ENCODE measurements at places on chromosomes 1 and 21.

- no peak for DNase-seq
Observed at GRCh38 chr21:42796327-42797062, 82.8 kb downstream of the WDR4 start.

GRCh38 chr1:183847641-183848040, 42.7 kb downstream of the RGL1 start:
- DNase-seq, result no peak

GRCh38 chr1:178684542-178685000, 40.5 kb upstream of the RALGPS2 start:
- no peak for DNase-seq

DNA sequence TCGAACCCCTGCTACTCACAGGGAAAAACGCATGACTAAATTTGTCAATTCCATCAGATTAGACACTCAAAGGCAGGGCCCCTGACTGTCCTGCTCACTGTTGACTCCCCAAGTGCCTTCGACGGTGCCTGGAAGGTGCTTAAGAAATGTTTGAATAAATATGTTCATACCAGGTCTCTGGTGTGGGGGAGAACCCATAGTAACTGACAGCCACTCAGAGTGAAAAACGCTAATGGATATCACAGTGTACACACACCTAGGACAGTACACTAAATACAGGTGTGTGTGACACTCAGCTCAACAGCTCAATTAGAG, 39.7 kb upstream of the WASF2 start:
- DNase-seq, result no peak

DNA sequence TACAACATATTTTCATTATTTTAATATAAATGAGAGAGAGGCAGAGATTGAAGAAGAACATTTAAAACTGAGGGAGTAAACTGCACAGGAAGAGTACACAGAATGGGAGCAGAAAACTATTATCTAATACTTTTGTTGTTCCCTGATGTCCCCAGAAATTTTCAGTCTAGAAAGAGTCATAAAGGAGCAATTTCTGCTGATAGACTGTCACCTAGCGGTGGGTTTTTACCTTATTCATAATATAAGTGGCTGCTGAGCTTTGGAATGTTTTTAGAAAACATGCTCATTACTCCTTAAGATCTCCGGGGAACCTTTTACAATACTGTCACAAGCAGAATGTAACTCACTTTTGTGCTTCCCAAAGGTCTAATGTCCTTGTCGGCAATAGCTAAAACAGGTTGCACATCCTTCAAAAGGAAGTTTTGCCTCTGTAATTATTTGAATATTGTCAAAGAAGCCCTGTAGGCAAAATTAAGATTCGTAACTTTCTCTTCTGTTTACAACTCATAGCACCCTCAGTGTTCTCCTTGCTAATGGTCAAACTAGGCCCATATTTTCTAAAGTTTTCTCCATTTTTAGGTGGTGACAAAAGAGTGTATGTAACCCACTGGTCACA, 4.9 kb upstream of the NPL start:
- no peak for DNase-seq

DNA sequence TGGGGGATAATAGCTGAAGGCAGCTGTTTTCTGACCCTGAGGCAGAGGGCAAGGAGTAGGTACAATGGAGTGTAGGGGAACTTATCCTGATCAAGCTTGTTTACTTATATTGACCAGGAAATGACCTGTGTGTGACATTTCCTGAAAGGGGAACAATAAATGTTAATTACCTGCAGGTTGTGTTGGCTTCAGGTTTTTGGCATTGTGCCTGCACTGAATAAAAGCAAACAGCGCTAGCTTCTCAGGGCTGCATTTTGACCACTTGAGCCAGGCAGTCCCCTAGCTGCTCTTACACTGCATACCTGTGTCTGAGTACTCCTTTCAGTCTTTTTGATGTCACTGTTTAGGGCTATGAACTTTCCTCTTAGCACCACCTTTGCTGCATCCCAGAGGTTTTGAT, 40.6 kb downstream of the DRAM2 start:
- DNase-seq, result no peak

DNA sequence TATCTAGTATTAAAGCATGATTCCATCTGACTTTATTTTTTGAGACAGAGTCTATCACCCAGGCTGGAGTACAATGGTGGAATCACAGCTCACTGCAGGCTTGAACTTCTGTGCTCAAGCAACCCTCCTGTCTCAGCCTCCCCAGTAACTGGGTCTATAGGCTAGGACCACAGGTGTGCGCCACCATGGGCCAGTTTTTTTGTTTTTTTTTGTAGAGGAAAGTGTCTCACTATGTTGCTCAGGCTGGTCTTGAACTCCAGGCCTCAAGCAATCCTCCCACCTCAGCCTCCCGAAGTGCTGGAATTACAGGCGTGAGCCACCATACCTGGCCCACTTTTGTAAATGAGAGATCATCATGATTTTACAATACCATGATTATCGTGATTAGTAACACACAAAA, 9.2 kb downstream of the PPP1R15B start:
- DNase-seq, result no peak

Data from vagina (tissue), 2 donors.